ENCODE measurements at places on chromosomes 6 and 20.

- DNase-seq: no peak
These were observed 14.2 kb downstream of the FAM83B start for GRCh38 chr6:54860739-54861138.

DNA sequence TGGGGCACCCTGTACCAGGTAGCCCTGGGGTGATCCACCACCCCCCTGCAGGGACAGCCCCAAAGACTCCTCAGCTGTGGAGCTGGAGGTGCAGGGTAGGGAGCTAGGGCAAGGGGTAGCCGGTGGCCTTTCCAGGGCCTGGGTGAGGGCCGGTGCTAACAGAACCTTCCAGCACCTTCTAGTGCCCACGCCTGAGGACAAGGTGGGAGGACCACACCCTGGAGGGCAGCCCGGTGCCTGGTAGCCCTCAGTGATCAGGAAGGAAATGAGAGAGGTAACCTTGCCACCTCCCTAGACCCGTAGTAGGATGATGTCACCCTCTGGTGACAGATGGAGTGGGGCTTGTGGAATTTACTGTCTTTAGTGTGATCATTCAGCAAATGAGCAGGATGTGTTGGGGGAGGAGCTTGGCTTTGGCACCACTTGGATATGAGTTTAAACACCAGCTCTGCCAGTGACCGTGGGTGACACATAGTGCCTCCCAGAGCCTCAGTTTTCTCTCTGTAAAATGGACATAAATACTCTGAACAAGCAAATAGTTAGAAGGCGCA lies 187.7 kb downstream of the NFATC2 start:
- DNase-seq: no peak

GRCh38 chr6:5286780-5287179 lies 25.5 kb downstream of the FARS2 start:
- no peak for DNase-seq

GRCh38 chr6:113953346-113953745 lies 17.6 kb downstream of the HDAC2 start:
- DNase-seq: no peak

DNA sequence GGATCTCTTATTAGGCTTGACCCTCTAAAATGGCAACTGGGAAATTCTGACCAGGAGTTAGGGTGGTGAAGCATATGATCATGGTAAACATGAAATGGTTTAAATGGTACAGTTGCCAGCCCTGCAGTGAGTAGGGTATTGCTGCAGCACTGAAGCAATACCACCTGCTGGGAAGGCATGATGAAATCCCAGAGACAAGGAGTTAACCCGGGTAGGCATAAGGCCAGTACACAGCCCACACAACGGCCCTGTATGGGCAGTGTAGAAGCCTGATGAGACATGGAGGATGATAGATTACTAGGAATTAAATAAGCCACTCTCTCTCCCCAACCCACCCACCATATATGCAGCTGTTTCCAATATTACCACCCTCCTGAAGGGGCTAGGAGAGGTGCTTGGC lies 197.4 kb upstream of the MOCS1 start:
- no peak for DNase-seq

DNA sequence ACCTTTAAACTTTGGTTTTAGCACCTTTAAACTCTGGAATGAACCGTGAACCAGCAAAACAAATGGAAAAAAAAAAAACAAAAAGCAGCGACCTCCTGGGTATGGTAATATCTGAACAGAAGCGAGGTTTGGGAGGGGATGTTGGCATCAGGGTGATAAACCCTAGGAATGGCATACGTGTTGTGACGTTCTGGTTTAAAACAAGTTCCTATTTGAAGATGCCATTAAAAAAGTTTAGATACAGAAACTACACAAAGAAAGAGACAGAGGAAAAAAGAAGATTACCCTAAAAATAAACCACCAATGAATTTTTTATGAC lies 60.4 kb downstream of the ATXN1 start:
- no peak for DNase-seq

DNA sequence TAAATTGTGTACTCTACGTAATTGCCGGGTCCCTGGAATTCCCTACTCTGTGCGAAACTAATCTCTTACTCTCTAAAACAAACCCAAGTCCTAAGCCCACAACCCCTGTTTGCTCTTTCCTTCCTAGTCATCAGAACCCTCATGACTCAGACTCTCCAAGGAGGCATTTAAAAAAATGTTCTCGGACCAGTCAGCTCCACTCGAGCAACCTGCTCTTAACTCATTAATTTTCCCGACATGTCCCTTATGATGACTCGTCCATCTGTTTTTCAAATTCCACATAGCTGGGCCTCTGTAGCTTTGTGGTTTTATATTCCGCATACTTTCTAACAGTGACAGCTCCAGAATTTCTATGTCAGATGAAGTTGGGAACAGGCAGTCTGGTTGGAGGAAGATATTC lies 2.6 kb upstream of the MUC22 start:
- DNase-seq: no peak

GRCh38 chr6:46293641-46294316 lies 123.0 kb upstream of the ENPP5 start:
- DNase-seq: no peak

- no peak for DNase-seq
These were observed 60.0 kb downstream of the DNAH8 start for GRCh38 chr6:38774929-38775707.

DNA sequence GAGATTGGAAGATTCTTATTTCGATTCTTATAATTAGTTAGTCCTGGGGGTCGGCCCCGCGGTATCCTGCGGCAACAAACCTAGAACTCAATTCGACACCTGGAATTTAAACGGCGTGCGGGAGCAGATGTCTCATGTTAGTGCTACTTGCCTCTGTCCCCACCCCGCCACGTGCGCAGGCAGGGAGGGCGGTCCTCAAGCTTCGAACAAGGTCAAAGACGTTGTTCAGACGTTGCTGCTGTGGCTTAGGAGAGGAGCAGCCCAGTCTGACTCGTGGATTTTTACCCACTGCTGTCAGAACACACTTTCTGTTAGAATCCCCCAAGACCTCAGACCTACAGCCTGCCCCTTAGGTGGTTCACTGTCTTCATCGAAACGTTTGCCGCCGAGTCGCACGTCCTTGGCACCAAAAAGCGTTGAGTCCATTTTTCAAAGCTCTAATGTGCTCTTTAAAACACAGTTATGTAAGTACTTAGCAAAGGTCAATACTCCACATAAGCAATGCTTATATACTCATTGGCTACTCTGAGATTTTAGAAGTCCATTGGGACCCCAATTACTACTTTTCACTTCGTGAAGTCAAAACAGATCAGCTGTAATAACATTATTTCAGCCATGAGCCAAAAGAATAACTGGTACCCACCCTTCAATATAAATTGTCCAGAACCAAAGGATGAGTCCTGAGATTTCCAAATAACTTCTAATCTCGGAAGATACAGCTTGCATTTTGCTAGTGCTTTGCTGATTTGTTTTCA lies 2.7 kb upstream of the C6orf62 start:
- DNase-seq: no peak

DNA sequence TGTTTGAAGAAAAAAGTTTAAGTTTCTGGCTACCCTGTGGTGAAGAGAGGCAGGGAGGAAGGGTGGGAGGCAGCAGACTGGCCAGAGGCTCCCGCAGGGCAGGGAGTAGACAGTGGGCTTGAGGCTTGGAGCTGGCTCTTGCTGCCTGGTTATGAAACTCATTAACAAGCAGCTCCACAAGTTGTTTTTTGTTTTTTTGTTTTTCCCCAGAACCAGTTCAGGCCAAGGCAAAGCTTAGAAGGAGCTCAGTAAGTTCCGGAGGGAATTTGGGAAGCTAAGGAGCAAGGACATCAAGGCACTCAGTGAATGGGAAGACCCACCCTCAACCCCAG lies 4.0 kb downstream of the DLL1 start:
- peak; percentile 53 for DNase-seq

GRCh38 chr6:110590821-110591351 lies 114.5 kb upstream of the SLC22A16 start:
- no peak for DNase-seq

- no peak for DNase-seq
These were observed 186.7 kb downstream of the GJA10 start for GRCh38 chr6:90080876-90081481.

- DNase-seq: no peak
These were observed 432.8 kb downstream of the GJA1 start for GRCh38 chr6:121868206-121868605.

GRCh38 chr6:25898289-25898977 lies 24.4 kb upstream of the SLC17A3 start:
- DNase-seq: peak; percentile 53

DNA sequence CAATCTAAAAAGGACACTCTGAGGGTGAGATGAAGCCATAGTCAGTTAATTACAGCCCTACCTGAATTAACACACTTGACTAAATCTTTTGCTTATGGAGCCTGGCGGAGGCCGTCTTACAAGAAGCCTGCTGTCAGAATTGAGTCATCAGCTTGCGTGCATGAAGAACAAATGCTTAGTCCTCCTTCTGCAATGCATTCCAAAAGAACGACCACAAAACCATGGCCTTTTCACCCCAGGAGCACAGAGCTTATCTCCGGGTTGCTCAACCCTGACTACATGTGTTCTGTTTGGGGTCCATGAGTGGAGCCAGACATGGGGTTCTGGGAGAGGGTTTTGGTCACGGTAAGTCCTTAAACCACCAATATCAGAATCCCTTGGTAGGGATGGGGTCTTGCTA lies 318.1 kb downstream of the CLIC5 start:
- no peak for DNase-seq

GRCh38 chr20:41932431-41932830 lies 314.3 kb upstream of the CHD6 start:
- DNase-seq: no peak

DNA sequence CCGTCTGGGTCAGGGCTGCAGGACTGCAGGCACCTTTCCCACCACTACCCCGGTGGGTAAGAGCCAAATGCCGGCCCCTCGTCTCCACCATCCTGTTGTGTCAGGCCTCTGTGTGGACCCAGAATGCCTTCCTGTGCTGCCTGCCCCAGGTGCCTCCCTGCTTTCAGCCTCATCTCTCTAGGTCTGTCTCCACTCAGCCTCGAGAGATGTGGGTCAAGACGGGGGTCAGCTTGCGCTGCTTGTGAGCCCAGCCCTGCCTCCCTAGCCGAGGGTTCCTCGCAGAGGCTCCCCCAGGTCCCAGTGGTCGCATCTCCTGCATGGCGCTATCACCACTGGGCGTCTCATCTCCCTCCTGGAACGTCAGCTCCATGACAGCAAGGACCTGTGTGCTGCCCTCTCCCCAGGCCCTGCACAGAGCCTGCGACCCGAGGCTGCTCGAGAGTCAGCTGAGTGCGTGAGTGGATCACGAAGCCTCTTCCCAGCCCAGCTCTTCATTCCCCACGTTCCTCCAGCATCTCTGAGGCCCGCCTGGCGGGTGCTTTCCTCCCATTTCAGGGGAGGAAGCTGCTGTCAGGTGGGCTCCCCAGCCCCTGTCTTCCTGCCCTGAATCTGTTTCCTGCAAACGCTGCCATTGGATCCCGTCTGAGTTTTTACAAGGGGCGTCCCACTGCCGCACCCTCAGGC lies 38.7 kb upstream of the ZBP1 start:
- no peak for DNase-seq

DNA sequence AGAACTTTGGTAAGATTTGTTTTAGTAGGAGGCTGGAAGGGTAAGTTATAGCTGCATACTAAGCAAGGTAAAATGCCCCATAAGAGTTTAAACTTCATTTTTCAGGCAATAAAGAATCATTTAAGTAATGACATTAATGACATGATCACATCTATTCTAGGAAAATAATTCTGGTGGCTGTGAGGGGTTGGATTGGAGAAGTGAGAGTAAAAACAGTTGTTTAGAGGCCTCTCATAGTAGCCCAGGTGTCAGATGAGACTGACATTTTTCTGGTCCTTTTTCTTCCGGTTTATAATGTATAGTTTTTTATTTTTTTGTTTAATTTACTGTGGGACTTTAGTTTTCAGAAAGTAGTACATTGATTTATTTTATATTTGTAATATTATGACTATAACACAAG lies 40.8 kb downstream of the ITCH start:
- no peak for DNase-seq

- peak; percentile 63 for DNase-seq
These were observed 123.1 kb downstream of the OLIG3 start for GRCh38 chr6:137370871-137371633.

GRCh38 chr20:34875642-34876405 lies 588 bp upstream of the ACSS2 start:
- DNase-seq: peak; percentile 100

DNA sequence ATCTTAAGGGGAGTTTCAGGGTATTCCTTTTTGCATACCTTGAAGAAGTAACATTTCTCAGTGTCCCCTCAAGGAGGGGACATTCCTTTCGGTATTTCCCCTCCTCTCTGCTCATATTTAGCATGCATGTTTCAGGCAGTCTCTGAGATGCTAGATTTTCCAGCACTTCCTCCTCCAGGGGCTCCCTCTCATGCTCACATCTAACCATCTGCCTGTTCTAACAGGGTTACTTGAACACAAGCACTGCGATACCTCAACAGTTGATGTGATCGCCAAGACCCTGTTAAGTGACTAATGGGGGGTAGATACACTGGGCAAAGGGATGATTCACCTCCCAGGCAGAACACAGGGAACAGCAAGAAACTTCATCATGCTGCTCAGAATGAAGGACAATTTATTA lies 12.9 kb upstream of the MCM3 start:
- no peak for DNase-seq

- peak; percentile 46 for DNase-seq
These were observed 47.0 kb downstream of the SLC22A23 start for GRCh38 chr6:3409699-3410384.

DNA sequence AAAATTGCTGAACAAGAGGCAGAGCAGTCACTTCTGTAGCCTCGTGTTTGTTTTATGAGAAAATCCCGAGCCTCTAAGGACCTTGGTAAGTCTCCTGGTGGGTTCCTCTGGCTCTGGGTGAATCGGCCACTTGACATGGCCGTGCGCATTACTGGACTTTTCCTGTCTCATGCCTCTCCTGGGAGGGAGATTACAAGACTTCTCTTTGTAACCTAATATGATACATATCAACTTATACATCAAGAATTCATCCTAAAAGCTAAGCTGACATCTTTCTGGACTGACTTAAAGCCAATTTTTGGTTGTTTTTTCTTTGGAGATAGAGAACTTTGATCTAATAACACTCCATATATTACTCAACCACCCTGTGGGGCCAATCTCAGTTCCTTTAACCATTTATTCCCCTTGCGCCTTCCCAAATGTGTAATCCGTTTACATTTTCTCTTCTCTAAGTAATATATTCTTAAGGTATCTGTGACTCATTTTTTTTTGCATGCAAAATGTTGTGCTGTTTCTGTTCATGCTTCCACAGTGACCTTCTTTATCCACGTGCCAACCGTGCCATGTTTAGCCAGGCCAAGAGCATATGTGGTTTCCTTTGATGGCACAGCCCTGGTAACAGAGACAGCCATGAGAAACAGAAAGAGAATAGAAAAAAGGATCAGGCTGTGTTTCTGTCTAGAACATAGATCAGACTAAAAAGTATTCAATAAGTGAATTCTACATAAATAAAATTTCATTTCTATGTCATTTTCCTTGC lies 47.5 kb upstream of the JAG1 start:
- DNase-seq: no peak

DNA sequence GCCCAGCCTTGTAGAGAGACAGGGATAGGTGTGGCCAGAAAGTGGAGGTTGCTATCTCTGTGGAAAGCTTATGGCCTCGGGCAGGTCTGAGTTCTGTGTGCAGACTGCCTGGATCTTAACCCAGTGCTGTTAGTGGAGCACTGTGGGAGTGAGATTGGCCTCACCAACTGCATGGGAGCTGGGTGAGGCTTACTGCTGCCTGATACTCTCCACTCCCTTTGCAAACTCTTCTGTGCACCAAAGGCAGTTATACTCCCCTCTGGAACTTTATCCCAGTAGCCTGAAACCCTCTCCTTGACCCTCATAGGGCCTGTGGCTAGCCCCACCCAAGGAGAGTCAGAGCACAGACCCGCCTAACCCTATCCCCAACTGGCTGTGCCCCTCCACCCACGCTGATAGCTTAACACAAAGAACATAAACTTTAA lies 41.4 kb upstream of the PKIB start:
- no peak for DNase-seq

- DNase-seq: no peak
These were observed 25.9 kb downstream of the UQCC2 start for GRCh38 chr6:33685411-33686224.

Measured in GM23338 (cell line).